Effector memory CD8-positive, alpha-beta T cell (primary cell): ENCODE measurements at places on chromosomes 7 and 10.

- H3K36me3 ChIP-seq, result no peaks in the 10 kb centered on the region
- no peak overlapping the region for H3K27ac ChIP-seq
These were observed 41.7 kb downstream of the ZNF25 start for GRCh38 chr10:37934791-37935190.

GRCh38 chr7:77329466-77330168 lies 86.5 kb downstream of the GSAP start:
- H3K4me1 ChIP-seq, result peaks cover 47% of the 10 kb centered on the region
- H3K36me3 ChIP-seq, result peaks cover 12% of the 10 kb centered on the region
- no peaks in the 10 kb centered on the region for H3K27me3 ChIP-seq
- DNase-seq, result no peak
- peak overlapping the region; percentile 13 for H3K27ac ChIP-seq

DNA sequence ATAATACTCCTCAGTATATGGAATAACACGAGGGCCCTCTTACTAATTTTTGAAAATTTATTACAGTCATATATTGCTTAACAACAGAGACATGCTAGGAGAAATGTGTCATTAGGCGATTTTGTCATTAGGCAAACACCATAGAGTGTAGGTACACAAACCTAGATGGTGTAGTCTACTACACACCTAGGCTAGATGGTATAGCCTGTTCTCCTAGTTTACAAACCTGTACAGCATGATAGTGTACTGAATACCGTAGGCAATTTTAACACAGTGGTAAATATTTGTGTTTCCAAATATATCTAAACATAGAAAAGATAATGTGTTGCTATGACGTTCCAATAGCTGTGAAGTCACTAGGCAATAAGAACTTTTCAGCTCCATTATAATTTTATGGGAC lies 12.8 kb downstream of the OR2F1 start:
- H3K4me3 ChIP-seq, result no peak overlapping the region
- DNase-seq, result no peak
- peaks cover 2% of the 10 kb centered on the region for H3K36me3 ChIP-seq
- H3K27ac ChIP-seq, result no peak overlapping the region
- H3K27me3 ChIP-seq, result peaks cover 29% of the 10 kb centered on the region

DNA sequence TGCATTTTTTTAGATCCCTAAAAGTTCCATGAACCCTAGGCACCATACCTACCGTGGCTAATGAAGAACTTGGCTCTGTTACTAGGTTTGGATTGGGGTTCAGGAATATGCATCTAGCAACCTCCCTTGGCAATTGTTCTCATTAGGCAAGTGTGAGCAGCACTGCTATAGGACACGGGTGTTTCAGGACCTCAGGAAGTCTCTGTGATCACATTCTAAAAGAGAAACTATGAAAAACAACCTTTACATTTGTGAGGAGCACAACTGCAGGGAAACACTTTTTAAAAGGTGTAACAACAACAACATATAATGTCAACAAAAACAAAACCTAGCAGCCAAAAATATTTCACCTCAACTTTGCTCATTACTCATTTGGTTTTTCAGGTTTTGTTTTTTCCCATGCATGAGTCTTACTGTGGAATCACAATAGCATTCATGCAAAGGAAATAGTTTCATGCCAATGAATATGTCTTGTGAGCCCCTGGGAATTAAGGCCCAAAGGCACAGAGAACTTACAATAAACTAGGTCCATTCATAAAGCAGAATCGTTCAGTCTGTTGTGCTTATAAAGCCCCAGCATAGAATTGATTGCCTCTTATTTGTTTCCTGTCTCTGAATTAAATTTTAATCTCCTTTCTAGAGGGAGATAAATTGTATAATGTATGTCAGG lies 255.7 kb upstream of the DGKB start:
- no peaks in the 10 kb centered on the region for H3K36me3 ChIP-seq
- H3K4me3 ChIP-seq, result no peak overlapping the region
- H3K27ac ChIP-seq, result no peak overlapping the region
- no peak for DNase-seq
- H3K27me3 ChIP-seq, result no peaks in the 10 kb centered on the region

- no peak for DNase-seq
- H3K36me3 ChIP-seq, result peaks cover 14% of the 10 kb centered on the region
- H3K4me3 ChIP-seq, result peak overlapping the region; percentile 85
- H3K27ac ChIP-seq, result peak overlapping the region; percentile 81
These were observed 553 bp downstream of the TSPAN15 start for GRCh38 chr10:69451784-69452251.

GRCh38 chr7:137160236-137160635 lies 183.3 kb downstream of the PTN start:
- H3K4me3 ChIP-seq, result no peak overlapping the region
- H3K4me1 ChIP-seq, result no peaks in the 10 kb centered on the region
- H3K27me3 ChIP-seq, result no peaks in the 10 kb centered on the region
- no peak overlapping the region for H3K27ac ChIP-seq
- no peak for DNase-seq

DNA sequence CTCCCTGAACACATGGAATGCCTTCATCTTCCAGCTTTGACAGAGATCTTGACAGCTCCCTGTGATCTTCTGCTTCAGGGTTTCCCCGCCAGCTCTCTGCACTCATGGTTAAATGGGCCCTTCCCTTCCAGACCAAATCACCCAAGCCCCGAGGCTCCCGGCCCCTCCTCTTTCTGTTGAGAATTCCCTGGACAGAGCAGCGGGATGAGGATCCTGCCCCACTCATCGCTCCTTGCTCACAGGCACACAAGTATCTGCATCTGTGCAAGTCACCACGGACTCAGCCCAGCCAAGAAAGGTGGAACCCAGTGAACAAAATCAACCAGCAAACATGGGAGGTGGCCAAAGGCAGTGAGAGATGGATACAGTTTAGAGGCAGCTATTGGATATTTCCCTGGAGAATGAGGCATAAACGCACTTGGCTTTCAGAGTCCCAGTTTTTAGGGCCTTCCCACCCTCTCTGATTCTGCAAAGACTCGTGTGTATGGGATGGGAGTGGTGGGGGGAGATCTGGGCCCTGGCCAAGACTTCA lies 37.7 kb upstream of the CXCL12 start:
- no peak overlapping the region for H3K27ac ChIP-seq
- no peaks in the 10 kb centered on the region for H3K4me1 ChIP-seq
- H3K27me3 ChIP-seq, result peaks cover 9% of the 10 kb centered on the region
- H3K36me3 ChIP-seq, result no peaks in the 10 kb centered on the region

- DNase-seq, result no peak
- H3K27ac ChIP-seq, result no peak overlapping the region
- peaks cover 3% of the 10 kb centered on the region for H3K4me1 ChIP-seq
- peaks cover 19% of the 10 kb centered on the region for H3K27me3 ChIP-seq
These were observed 184.5 kb downstream of the PHTF2 start for GRCh38 chr7:77982926-77983550.

DNA sequence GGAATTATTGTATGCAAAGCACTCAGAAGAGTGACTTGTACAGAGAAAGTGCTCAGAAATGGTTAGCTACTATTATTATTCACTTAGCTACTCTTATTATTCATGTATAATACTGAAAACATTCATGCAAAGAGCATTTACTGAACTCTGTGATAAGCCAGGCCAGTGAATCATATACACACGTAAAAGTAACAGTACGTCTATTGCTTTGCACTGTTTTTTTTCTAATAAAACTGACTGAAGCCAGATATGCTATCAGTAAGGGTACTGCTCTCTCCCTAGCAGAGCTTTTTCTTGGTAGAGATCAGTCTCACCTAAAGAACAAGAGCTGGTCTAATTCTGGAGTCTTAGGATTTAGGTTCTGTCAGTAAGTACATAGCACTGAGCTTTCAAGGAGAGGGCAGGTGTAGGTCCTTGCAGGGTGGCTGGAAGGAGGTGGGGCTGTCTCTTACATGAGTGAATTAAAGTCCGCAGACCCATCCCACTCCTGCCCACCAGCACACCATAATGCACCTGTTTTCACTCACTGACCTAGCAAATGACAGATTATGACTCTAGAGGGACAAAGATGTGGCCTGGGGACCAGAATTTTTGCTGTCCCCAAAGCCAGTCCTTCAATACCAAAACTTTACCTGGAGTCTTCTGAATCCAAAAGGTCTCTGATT lies 145.9 kb downstream of the ARID5B start:
- H3K27ac ChIP-seq, result peak overlapping the region; percentile 97
- peaks cover 79% of the 10 kb centered on the region for H3K4me1 ChIP-seq
- peak overlapping the region; percentile 91 for H3K4me3 ChIP-seq
- H3K36me3 ChIP-seq, result peaks cover 27% of the 10 kb centered on the region

- peaks cover 17% of the 10 kb centered on the region for H3K27me3 ChIP-seq
- no peaks in the 10 kb centered on the region for H3K36me3 ChIP-seq
- no peak for DNase-seq
- no peak overlapping the region for H3K27ac ChIP-seq
These were observed 58.6 kb downstream of the AUTS2 start for GRCh38 chr7:69656890-69657289.

DNA sequence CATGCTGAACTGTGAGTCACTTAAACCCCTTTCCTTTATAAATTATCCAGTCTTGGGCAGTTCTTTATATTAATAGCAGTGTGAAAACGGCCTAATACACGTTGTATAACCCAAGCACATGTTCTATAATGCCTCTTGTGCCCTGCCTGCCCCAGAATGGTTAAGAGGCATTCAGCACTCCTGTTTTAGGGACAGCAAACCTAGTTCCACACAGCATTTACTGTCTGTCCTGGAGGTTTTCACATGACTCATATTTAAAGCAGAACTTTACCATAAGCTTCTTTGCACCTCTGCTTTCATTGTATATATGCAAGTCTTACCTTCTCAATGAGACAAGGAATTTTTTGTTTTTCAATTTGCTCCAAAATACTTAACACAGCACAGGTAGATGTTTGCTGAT lies 144.8 kb downstream of the ICA1 start:
- no peak overlapping the region for H3K27ac ChIP-seq
- no peak for DNase-seq
- H3K4me1 ChIP-seq, result peaks cover 63% of the 10 kb centered on the region
- peak overlapping the region; percentile 13 for H3K4me3 ChIP-seq
- H3K27me3 ChIP-seq, result no peaks in the 10 kb centered on the region

DNA sequence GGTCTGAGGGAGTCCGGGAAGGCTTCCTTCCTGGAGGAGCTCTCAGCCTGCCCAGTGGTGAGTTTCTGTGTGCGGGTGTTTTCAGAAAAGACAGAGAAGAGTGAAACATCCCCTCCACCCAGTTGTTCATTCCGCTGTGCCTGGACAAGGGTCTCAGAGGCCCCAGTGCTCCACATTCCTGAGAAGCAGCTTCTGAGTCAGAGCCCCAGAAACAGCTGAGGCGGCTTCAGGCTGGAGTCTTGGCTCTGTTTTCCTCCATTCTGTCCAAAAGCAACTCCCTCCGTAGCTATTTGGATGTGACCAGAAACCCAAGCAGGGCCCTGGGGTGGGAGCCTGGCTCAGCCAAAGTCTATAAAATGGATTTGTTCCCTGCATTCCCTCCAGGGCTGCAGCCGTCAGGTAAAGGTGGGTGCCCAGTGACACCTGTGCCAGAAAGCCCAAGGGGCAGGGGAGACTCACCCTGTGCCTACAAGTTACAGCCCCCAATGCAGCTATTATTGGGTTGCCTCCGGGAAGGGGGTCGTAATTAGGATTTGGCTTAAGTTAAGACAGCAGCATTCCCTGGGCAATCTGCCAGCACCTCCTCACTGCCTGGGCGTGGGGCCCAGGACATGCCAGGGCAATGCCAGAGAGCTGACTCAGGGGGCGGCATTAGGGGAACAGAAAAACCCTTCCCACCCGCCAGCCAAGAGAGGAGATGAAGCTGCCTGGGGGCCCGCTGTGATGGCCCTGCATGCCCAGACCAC lies 13.1 kb upstream of the CAMK2G start:
- H3K27me3 ChIP-seq, result peaks cover 4% of the 10 kb centered on the region
- peaks cover 7% of the 10 kb centered on the region for H3K4me1 ChIP-seq
- no peak for DNase-seq

DNA sequence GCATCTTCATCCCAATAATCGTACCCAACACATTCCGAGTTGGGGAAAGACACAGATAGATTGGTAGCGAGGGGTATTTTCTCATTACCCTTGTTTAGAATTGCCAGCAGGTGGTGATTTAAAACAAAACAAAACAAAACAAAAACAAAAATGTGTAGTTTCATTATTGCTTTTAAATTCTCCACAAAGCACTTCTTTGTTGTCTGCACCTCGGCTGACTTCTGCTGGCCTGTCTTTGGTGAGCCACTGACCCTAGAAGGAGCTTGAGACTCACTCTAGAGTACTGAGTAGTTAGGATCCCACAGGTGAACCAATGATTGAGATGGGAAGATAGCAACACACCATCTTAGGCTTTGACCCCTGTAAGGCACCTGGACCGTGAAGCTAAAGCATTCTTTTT lies 105.4 kb upstream of the BET1 start:
- H3K27me3 ChIP-seq, result peaks cover 7% of the 10 kb centered on the region
- no peak overlapping the region for H3K4me3 ChIP-seq
- H3K36me3 ChIP-seq, result no peaks in the 10 kb centered on the region
- H3K27ac ChIP-seq, result no peak overlapping the region
- no peaks in the 10 kb centered on the region for H3K4me1 ChIP-seq

GRCh38 chr7:137403353-137403695 lies 59.8 kb upstream of the PTN start:
- DNase-seq, result no peak
- H3K27me3 ChIP-seq, result no peaks in the 10 kb centered on the region
- no peak overlapping the region for H3K4me3 ChIP-seq
- H3K36me3 ChIP-seq, result no peaks in the 10 kb centered on the region
- H3K4me1 ChIP-seq, result no peaks in the 10 kb centered on the region

GRCh38 chr7:139095194-139095659 lies 14.3 kb downstream of the ZC3HAV1 start:
- no peaks in the 10 kb centered on the region for H3K27me3 ChIP-seq
- peaks cover 91% of the 10 kb centered on the region for H3K36me3 ChIP-seq
- peak; percentile 77 for DNase-seq
- H3K27ac ChIP-seq, result peak overlapping the region; percentile 89

DNA sequence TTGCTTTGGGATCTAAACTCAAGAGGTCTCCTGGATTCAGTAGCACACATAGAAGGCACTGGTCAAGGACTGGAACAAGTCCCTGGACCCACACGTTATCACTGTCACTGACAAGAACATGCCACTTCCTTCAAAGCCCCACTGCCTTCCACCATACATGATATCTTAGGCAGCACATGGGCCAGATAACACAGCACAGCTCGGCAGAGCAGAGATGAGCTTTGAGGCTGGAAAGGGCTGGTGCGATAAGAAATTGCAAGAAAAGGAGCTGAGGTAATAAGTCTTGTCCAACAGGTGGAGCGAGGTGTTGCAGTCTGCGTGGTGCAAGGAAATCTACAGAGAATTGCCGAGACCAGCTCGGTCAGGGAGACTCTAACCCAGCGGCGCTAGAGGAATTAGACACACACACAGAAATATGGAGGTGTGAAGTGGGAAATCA lies 139.8 kb upstream of the CDK13 start:
- no peak overlapping the region for H3K27ac ChIP-seq
- DNase-seq, result no peak
- no peaks in the 10 kb centered on the region for H3K4me1 ChIP-seq
- no peaks in the 10 kb centered on the region for H3K36me3 ChIP-seq

- no peaks in the 10 kb centered on the region for H3K4me1 ChIP-seq
- no peaks in the 10 kb centered on the region for H3K27me3 ChIP-seq
- no peak overlapping the region for H3K4me3 ChIP-seq
These were observed 225.8 kb upstream of the PHYHIPL start for GRCh38 chr10:58950618-58951017.

DNA sequence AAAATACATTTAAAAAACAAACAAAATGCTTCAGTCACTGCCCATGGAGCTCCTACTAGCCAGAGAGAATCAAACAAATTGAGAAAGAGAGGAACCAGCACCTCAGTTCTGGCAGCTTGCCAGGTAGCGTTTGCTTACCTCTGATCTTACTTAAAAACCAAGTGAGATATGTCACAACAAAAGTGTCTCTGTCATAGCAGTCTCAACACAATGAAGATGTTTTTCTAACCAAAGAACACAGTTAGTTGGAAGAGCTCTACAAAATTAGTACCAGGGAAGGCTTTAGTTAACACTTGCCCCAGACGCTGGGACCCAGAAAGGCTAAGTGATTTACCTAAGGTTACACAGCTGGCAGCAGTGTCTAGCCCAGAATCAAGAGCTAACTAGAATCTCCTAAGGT lies 3.4 kb downstream of the DOCK4 start:
- H3K4me3 ChIP-seq, result no peak overlapping the region
- DNase-seq, result no peak
- H3K27me3 ChIP-seq, result peaks cover 62% of the 10 kb centered on the region
- H3K27ac ChIP-seq, result no peak overlapping the region
- H3K36me3 ChIP-seq, result peaks cover 9% of the 10 kb centered on the region
